ENCODE measurements at places on chromosomes 6 and 20.

GRCh38 chr20:1038205-1038604 lies 36.1 kb upstream of the RSPO4 start:
- no peak for DNase-seq

GRCh38 chr6:131013495-131013894 lies 49.5 kb downstream of the EPB41L2 start:
- no peak for DNase-seq

GRCh38 chr6:24692848-24693592 lies 25.9 kb downstream of the C6orf62 start:
- no peak for DNase-seq

DNA sequence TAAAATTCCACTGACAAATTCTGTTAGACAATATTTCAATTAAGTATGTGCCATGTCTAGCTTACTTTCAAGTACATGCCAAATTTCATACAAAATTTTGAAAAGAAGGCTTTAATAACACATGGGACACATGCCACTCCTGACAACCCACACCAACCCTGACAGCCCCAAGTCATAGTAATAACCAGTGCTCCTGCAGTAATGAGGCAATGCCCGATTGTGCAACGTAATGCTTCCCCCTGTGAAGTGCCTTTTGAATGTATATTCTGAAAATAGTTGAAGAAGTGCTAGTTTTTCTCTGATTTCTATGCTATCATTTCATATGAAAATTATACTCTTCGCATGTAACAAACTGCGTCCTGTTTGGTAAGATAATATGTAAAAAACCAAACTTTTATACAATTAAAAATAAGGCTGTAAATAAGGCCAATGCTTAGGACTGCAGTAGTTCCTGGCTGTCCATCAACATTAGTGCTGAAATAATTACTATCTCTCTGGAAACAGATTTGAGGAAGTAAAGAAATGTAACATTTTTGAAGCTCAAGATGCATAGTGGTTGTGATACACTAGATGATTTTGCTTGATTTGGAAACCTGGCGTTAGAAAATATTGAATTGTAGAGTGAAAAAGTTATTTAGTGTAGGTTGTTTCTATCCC lies 125.8 kb upstream of the BCLAF1 start:
- peak; percentile 8 for DNase-seq

DNA sequence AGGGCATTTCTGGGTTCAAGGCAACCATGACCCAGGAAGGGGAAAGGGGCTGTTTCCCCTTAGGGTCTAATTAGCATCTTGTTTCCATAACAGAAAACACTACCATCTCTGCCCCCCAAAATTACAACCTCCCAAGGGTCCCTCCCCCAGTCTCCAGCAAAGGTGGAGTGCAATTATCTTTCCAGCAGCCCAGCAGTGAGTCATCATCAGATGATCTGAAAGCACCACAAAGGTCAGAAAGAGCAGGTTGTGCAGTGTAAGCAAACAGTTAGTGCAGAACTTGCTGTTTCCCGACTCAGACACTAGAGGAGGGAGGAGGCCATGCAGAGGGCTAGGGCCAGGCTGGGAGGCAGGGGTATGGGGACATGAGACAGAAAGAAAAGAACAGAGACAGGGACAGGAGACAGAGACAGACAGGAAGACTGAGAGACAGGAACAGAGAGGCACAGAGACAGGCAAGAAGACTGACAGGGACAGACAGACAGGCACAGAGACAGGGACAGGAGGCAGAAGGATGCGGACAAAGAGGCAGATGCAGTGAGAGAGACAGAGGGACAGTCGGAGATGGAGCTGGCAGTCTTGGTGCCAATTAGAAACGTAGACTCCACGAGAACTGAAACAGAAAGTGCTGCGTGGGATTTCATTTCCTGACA lies 62.5 kb downstream of the PYGB start:
- DNase-seq: peak; percentile 76

DNA sequence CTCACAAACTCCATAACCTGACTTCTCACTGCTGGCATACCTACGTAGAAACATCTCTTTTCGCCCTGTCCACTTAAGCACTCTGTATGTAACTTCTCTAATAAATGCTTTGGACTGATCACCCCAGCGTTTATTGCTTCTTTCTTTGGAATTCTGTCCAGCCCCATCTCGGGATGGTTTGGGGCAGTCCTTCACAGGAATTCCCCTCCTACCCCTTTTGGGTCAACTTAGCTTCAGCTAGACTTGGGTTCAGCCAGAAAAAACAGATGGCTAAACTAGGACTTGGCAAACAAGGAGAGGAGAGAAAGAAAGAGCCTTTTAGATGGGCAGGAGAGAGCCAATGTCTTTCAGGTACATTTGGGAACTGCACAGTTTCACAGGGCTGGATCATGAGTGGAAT lies 3.9 kb upstream of the LTV1 start:
- DNase-seq: no peak

- DNase-seq: no peak
Observed at GRCh38 chr6:159012201-159012600, 12.2 kb upstream of the RSPH3 start.

GRCh38 chr20:7850775-7851490 lies 89.3 kb downstream of the HAO1 start:
- no peak for DNase-seq

- no peak for DNase-seq
Observed at GRCh38 chr6:44571510-44571909, 184.0 kb downstream of the CDC5L start.

DNA sequence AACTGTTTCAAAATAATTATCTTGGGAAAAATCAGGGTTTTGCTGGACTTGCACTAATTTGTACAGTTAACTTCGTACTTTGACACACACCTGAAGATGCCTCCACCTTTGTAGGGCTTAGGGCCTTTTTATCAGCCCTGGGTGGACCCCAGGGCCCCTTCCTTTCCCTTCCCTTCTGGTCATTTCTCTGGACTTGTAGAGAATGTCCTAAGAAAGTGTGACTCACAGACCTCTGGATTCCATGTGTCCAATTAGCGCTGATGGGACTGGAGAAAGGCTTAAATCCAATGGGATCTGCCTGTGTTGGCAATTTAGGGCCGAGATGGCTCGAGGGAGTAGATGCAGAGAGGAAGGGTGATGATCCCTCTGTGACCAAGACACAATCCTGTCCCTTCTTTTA lies 9.3 kb downstream of the TRIM15 start:
- DNase-seq: no peak

DNA sequence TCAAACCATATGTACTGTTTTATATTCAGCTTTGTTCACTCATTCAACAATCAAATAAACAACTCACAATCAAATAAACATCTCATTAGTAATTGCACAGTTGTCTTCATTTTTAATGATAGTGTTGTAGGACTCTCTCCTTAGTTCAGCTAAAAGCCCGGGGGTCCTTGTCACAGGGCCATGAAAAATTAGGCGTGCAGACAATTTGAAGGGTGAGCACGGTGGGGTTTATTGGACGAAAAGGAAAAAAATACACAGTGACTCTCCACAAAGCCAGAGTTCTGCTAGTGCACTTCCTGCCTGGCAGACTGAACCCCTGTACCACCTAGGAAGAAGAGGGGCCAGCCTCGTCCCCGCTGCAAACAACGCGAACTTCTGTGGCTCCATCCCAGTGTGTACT lies 257.6 kb upstream of the FLRT3 start:
- DNase-seq: no peak

DNA sequence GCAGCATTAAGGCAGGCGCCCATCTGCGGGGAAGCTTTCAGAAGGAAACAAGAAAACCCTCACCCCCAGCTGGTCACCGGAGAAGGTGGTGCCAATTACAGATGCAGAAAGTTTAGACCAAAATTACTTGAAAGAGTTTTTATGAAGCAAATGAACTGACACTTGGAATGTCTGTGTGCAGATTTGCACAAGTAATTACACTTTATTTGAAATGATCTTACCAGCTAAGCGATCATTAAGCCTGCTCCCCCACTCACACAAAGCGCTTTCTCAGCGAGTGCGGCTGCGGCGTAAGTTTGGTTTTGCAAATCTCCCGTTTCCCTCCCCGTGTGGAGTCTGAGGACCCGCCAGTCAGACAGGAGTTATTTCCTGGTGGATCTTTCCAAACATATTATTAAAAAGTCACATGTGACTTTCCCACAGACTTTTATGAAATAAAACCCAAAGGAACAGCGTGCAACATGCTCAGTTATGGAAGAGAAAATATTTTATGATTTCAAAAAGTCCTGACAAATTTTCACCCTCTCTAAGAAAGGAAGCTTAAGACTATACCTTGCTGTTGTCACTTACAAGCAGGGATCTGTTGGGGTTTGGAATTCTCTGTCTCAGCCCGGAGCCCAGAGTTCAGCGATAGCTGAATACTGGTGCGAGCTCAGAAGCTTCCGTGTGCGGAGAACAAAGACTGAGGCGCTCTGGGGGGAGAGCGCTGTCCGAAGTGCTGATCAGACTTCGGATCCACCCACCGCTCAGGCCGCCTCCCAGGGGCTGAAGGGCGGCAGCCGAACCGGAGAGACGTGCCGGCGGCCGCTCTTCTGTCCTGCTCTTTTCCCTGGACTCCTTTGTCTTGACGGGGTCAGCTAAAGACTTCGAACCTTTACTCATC lies 2.7 kb upstream of the MYT1 start:
- DNase-seq: peak; percentile 40

DNA sequence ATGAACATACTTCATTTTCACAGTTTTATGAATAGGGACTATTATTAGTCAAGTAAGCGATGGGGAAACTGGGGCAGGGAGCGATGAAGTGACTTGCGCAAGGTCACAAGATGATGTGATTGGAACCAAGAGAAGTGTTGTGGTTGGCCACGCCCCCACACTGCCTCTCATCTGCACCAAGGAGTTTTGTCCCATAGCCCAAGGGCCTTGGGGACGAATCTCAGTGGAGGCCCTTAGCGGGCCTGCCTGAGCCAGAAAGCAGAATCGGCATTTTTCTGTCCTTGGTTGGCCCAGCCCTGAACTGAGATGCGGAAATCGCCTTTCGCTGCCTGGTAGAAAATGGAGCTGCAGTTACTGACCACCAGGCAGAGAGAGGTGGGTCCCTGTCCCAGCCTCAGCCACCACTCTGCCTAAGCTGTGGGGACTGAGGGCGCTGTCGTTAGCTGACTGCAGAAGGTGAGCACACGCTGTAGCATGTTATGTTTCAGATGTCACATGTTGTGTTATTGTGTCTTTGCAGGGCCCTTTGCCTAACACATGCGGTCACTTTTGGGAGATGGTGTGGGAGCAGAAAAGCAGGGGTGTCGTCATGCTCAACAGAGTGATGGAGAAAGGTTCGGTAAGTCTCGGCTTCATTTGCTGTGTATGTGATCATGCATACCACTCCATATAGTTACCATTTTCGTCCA lies 57.8 kb downstream of the PTPN1 start:
- no peak for DNase-seq

- no peak for DNase-seq
Observed at GRCh38 chr6:147119310-147119709, 84.9 kb upstream of the STXBP5 start.

- no peak for DNase-seq
Observed at GRCh38 chr20:13355411-13355810, 134.3 kb downstream of the ISM1 start.

DNA sequence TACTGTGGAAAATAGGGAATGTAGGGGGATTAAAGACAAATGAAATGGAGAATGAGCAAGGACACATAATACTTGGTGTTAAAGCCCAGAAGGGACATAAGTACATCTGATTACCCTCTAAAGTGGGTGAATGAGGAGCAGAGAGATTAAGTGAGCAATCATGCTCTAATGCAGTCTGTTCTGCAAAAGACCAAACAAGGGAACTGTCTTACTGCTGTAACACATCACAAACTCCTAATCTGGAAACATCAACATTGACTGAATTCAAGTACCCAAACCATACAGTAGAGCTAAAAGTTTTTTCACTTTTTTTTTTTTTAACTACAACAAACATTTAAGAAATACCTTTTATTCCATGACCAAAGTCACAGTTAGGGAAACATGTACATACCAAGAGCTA lies 19.3 kb upstream of the SLC17A4 start:
- DNase-seq: no peak

DNA sequence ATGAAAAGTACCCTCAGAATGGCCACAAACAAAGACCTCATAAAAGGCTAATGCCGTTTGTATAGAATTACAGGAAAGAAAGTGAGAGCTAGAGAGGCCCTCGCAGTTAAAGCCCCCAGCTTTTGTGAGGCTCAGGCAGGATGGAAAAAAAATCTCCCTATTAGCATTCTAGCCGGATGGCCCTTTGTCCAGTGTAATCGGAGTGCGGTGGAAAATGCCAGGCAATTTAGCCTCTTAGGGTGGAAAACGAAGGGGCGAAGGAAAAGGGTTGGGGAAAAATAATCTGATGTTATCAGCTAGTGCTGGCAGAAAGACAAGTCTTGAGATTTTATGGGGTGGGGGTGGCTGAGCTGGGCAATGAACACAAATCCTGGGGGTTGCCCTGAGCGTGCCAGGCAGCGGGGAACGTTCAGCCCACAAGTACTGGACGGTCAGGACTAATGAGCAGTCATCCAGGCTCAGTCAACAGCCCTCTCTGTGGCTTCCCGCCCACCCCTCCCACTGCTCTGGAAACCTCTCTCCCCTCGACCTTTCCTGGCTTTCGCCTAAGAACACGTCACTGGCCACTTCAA lies 92.4 kb downstream of the PSMG4 start:
- no peak for DNase-seq

- no peak for DNase-seq
Observed at GRCh38 chr6:79241228-79241627, 6.7 kb upstream of the HMGN3 start.

DNA sequence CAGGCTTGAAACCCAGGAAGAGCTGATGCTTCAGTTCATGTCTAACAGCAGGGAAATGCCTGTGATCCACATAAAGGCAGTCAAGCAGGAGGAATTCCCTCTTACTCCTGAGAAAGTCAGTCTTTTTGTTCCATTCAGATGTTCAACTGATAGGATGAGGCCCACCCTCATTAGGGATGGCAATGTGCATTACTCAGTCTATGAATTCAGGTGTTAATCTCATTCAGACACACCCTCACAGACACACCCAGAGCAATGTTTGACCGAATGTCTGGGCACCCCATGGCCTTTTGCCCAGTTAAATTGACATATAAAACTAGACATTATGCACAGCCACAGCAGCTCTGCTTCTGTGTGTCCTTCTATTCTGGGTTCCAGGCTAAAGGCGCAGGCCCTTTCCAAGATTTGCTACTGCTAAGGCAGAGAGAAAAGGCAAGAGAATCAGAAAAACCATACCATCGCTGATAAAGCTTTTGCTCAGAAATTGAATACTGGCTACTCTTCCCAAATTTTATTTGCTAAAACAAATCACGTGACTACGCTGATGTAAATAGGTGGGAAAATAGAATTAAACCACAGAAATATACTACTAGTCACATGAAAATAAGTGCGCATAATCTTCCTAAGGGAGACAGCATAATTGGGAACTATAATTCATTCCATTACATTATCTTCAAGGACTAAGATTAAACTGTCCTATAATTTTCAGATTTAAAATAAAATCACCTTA lies 625.0 kb upstream of the MAN1A1 start:
- DNase-seq: no peak

DNA sequence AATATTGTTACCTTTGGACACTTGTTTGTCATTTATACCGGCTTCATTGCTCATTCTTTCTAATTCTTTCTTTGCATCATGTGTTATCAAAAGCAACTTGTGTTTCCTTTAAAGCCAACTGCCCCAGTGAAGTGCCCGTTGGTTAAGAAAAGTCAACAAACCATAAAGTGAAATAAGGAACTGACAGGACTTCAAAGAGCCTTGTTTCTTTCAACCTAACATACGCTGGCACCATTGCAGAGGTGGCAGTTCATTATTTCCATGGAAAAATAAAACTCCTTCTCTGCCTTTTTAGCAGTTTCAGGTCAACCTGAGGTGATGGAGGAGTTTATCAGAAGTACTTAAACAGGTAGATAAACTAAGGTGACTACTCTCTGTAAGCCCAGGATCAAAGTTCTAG lies 28.8 kb downstream of the FERMT1 start:
- no peak for DNase-seq

- DNase-seq: no peak
Observed at GRCh38 chr6:107123501-107123900, 8.2 kb upstream of the BEND3 start.
